Stimulated activated CD8-positive, alpha-beta memory T cell treated with anti-CD3 and anti-CD28 coated beads, Interleukin-12 subunit alpha, Interleukin-12 subunit beta, amount 100 ng/mL, for 1 hour (primary cell): ENCODE measurements at places on chromosomes 16 and 17.

GRCh38 chr17:48901241-48901640 is 7.0 kb upstream of the UBE2Z start:
- no peak for DNase-seq

DNA sequence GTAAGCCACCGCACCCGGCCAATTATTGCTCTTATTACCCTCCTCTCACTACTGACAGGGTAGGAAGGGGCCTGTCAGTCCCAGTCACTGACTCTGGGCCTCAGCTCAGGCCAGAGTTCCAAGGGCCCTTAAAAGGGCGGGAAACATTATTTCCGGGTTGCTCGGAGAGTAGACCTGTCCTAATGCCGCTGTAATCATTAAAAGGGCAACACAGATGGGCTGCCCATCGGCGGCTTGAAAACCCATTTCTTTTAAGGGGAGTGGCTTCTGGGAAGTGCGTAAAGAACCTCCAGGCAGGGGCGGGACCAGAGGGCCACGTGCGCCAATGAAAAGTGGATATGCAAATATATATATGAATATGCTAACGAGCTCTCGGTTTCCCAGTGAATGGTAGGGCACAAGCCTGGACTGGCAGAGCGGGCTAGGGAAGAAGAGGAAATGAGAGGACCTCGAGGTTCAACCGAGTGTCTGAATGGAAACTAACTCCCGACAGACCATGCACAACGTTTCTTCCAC is 26.6 kb downstream of the PIPOX start:
- no peak for DNase-seq

GRCh38 chr17:43169561-43170139 is 1.4 kb upstream of the NBR1 start:
- DNase-seq: no peak

DNA sequence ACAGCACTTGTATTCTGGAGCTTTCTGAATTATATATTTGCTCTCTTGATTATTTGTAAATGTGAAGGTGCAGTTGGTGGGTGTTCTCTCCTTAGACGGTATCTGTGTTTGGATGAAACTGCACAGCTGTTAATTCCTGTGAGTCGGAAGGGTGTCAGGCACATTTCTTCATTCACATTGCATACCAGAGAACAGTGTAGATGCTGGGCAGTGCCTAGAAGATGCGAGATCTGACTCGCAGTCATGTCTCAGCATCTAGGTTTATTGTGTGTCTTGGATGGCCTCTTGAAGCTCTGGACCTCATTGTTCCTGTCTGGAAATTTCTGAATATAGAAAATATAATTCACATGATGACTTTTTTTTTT is 61.2 kb downstream of the CLEC16A start:
- DNase-seq: no peak

DNA sequence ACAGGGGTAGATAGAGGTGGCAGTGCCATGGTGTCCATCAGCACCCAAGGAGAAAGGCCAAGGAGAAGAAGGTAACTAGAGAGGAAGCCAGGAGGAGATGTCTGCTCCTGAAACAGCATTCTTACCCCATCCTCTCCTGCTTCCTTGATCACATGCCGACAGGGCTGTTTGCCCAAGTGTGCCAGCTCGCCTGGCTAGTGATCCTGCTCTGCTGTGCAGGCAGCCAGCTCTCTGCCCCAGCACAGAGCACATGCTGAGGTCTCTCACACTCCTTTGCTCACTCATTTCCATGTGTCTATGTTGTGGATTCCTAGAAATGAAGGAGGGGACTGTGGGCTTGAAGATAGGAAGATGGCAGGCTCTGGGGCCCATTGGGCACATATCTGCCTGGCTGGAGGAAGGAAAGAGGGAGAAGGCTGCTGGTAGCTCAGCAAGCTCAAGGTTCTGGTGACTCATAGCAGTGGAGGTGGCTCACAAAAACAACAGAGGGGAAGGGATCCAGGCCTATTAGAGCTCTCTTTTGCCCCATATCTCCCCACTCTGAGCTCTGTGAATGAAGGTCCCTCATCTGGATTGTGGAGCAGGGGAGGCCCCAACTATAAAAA is 54.3 kb downstream of the NEUROD2 start:
- no peak for DNase-seq

DNA sequence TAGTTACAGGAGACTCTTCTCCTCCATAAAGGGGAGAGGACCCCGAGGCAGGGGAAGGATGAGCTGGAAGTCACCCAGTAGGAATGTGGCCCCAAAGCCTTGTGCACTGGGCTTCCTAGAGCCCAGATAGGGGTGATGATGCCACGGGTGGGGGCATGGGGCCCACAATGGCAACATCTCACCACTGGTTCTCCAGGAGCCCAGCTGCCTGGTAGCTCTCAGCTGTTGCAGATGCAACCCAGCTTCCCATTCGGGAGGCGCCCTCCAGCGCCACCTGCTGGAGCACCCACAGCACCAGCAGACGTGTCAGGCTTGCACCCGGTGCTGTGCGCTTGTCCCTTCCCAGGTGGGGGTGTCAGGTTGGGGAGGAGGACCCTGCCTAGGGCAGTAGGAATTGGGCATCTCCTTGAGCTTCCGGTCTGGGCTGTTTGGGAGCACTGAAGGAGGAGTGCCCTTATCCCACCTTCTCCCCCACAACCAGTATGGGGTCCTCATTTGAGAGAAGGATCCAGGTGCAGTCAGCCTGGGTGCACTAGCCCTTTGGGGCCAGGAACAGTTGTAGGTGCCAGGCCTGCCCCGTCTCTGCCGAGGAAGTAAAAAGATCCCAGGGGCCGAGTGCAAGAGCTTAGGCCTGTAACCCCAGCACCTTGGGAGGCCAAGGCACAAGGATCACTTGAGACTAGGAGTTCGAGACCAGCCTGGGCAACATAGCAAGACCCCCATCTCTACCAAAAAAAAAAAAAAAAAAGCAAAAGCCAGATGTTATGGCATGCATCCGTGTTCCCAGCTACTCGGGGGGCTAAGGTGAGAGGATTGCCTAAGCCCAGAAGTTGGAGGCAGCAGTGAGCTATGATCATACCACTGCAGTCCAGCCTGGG is 14.4 kb downstream of the CDIPT start:
- DNase-seq: peak; percentile 67

- DNase-seq: no peak
Observed at GRCh38 chr17:79968116-79968515, 67.6 kb downstream of the TBC1D16 start.

DNA sequence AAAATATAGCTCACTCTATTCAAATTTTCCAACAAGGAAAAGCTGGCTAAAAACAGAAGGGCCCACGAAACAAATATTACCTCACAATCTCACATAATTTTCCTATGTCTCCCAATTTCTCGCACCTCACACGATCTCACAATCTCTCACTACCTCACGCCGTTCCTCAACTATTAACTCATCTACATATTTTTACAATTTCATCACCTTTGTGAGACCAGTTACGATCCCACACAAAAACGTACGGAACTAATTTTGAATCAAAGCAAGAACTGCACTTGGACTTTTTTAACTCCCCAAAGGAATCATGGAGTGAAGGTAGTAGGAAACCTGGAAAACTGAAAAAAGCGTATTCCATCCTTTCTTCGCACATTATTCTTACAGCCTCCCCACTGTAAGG is 1.1 kb downstream of the CBX1 start:
- no peak for DNase-seq

GRCh38 chr17:58991718-58992331 is 114.9 kb downstream of the TRIM37 start:
- no peak for DNase-seq

DNA sequence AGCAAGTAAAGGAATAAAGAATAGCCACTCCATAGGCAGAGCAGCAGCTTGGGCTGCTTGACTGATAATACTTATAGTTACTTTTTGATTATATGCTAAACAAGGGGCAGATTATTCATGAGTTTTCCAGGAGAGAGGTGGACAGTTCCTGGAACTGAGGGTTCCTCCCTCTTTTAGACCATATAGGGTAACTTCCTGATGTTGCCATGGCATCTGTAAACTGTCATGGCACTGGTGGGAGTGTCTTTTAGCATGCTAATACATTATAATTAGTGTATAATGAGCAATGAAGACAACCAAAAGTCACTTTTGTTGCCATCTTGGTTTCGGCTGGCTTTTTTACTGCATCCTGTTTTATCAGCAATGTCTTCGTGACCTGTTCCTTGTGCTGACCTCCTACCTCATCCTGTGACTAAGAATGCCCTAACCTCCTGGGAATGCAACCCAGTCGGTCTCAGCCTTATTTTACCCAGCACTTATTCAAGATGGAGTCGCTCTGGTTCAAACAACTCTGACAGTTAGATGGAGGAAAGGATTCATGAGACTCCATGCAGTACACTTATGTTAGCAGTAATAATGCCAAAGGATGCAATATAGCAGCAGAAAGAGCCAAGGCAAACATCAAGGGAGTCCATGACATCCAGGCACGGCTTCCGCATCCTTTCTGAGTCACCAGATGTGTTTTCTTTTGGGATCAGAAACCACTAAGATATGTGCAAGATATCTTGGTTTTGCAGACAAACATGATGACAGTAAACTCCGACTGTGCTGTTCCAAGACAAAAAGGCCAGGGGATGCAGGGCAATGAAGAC is 55.8 kb upstream of the B4GALNT2 start:
- no peak for DNase-seq

- DNase-seq: no peak
Observed at GRCh38 chr16:88058817-88059216, 107.6 kb downstream of the BANP start.

- no peak for DNase-seq
Observed at GRCh38 chr16:9497750-9498149, 406.3 kb downstream of the HAPSTR1 start.

GRCh38 chr16:3971261-3971660 is 90.7 kb upstream of the CREBBP start:
- no peak for DNase-seq
